Activated naive CD4-positive, alpha-beta T cell treated with anti-CD3 and anti-CD28 coated beads, Interleukin-2, amount 10 ng/mL, durations not matched to agents 7 days and 5 days (primary cell): ENCODE measurements at places on chromosomes 5 and 9.

DNA sequence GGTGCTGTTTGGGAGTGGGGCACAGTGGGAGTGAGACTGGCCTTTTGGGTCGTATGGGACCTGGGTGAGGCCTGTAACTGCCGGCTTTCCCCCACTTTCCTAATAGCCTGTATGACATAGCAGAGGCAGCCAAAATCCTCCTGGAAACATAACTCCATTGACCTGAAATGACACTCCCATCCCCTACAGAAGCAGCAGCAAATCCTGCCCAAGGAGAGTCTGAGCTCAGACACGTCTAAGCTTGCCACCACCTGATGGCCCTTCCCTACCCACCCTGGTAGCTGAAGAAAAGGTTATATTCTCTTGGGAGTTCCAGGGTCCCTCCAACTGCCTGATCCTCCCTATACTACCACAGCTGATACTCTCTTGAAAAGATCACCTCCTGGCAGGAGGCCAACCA is 179.8 kb upstream of the ARRDC3 start:
- no peaks in the 10 kb centered on the region for H3K4me1 ChIP-seq
- H3K27me3 ChIP-seq: no peaks in the 10 kb centered on the region
- no peak overlapping the region for H3K4me3 ChIP-seq

DNA sequence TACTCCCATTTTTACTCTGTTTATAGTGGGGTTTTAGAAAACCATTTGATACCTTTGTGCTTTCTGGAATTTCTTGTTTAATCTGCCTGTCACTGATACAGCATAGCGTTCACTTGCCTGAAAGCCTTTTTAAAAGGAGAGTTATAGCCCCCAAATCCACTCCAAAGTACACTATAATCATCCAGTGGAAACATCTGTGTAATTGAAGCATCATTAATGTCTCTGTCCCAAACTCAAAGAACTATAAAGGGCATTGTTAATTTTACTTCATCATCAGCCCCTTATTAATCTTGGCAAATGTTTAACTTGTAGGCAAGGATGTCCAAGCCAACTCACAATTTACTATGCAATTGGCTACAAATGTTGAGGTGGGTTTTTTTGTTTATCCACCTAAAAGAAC is 64.3 kb downstream of the TMEM252 start:
- no peaks in the 10 kb centered on the region for H3K36me3 ChIP-seq
- no peak overlapping the region for H3K27ac ChIP-seq
- no peak for DNase-seq

GRCh38 chr9:75869236-75869635 is 21.2 kb upstream of the PCSK5 start:
- peaks cover 3% of the 10 kb centered on the region for H3K4me1 ChIP-seq
- H3K27ac ChIP-seq: no peak overlapping the region
- no peak for DNase-seq
- H3K4me3 ChIP-seq: no peak overlapping the region

- H3K27ac ChIP-seq: no peak overlapping the region
- H3K4me3 ChIP-seq: no peak overlapping the region
- no peaks in the 10 kb centered on the region for H3K4me1 ChIP-seq
- DNase-seq: no peak
These were observed 244.4 kb upstream of the TUT7 start for GRCh38 chr9:86598411-86599239.

DNA sequence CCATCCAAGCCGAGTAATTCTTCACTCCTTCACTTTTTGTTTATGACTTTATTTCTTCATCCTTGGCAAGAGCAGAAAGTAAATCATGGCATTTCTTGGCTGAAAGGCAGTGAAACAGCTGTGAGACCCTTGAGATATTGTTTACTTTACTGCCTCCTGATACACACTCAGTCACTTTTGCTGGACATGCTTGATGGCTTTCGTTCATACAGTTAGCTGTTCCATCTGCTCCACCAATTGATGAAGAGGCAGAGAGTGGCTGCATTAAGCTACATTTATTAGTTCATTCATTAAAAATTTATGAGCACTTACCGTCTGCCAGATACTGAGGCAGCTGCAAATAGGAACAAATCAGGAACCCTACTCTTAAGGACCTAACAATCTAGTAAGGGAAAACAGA is 184.4 kb upstream of the OR13F1 start:
- H3K27me3 ChIP-seq: no peaks in the 10 kb centered on the region
- H3K27ac ChIP-seq: no peak overlapping the region
- DNase-seq: no peak

- no peak overlapping the region for H3K27ac ChIP-seq
- no peaks in the 10 kb centered on the region for H3K4me1 ChIP-seq
- H3K36me3 ChIP-seq: no peaks in the 10 kb centered on the region
- no peak for DNase-seq
These were observed 31.6 kb upstream of the PITX1 start for GRCh38 chr5:135065306-135066265.

DNA sequence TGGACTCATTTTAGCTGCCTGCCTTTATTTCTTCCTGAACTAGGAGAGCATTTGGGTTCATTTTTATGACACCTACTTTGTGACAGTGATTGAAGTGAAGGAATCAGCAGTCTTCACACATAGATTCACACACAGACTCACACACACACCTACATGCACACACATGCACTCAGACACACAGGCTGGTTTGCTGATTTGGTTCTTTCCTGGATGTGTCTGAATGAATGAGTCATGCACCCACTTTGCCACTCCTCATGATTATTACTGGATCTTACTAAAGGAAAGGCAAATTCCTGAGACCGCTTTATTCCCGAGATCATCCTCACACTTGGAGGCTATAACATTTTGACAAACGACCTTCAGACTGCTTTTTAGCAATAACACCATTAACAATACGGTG is 529.5 kb downstream of the AGTPBP1 start:
- no peak for DNase-seq
- H3K4me1 ChIP-seq: no peaks in the 10 kb centered on the region
- H3K27me3 ChIP-seq: peaks cover 5% of the 10 kb centered on the region
- no peak overlapping the region for H3K27ac ChIP-seq
- no peak overlapping the region for H3K4me3 ChIP-seq

GRCh38 chr9:95095641-95096355 is 221.7 kb downstream of the FANCC start:
- H3K4me3 ChIP-seq: no peak overlapping the region
- H3K27ac ChIP-seq: no peak overlapping the region
- H3K36me3 ChIP-seq: no peaks in the 10 kb centered on the region
- DNase-seq: no peak
- peaks cover 7% of the 10 kb centered on the region for H3K27me3 ChIP-seq
- H3K4me1 ChIP-seq: peaks cover 15% of the 10 kb centered on the region

GRCh38 chr9:75142202-75142601 is 53.9 kb downstream of the OSTF1 start:
- H3K27ac ChIP-seq: peak overlapping the region; percentile 24
- H3K36me3 ChIP-seq: peaks cover 84% of the 10 kb centered on the region
- H3K4me1 ChIP-seq: peaks cover 69% of the 10 kb centered on the region
- DNase-seq: no peak
- H3K4me3 ChIP-seq: no peak overlapping the region

GRCh38 chr5:57338068-57338867 is 144.3 kb downstream of the ACTBL2 start:
- no peaks in the 10 kb centered on the region for H3K36me3 ChIP-seq
- DNase-seq: peak; percentile 29
- H3K27ac ChIP-seq: no peak overlapping the region

DNA sequence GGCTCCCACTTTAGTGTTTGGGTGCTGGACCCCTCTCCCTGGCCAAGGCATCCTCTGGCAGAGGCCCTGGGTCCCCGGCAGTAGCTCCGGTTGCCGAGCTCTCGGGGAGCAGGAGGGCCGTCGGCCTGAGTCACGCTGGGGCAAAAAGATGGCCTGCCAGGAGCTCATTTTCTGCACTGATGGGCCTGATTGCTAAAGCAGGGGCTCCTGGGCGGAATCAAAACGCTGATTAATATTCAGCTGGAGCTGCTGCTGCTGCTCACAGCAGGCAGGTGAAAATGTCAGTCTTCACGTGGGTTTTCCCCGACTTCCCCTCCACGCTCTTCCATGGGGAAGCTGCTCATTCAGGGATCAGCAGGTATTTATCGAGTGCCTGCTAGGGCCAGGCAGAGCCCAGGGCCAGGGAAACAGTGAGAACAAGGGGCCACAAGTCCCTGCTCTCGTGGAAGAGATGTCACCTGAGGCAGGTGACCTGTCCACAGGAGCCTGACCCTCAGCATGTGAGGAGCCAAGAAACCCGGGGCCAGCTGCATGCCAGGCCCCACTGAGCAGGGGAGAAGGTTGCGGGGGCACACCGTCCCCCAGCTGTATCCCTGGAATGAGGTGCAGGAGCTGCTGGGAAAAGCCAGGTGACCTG is 22.1 kb downstream of the LAMC3 start:
- H3K4me1 ChIP-seq: no peaks in the 10 kb centered on the region
- no peaks in the 10 kb centered on the region for H3K36me3 ChIP-seq
- no peak overlapping the region for H3K4me3 ChIP-seq
- no peak overlapping the region for H3K27ac ChIP-seq
- DNase-seq: no peak

DNA sequence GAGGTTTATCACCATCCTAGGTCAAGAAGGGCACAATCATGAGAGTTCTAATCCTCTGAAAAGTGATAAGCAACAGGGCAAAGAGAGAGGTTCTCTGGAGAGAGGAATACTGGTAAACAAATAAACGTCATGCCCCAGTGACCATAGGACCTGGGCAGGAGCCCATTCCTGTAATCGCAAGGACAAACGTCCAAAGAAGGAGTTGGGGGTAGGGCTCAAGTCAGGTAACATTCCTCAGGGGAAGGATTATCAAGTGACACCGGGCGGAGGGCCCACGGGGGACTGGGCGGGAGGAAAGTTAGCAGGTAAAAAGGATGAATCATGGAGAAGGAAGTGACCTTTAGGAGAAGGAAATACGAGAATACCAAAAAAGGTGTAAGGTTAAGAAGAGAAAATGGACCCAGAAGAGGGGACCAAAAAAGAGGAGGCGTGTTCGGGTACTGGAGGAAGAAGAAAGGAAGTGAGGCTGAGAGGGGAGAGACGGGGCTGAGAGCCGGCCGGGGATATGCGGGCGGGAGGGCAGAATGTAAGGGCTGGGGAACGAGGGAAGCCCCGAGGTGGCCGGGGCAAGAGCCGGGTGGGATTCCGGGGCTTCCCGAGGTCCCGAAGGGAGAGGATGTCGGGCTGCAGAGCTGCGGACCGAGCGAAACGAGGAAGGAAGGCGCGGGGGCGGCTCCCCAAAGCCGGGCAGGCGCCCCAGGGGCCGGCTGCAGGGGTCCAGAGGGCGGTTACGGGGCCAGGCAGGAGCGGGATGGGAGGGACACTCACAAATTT is 583 bp downstream of the DIAPH1 start:
- H3K27me3 ChIP-seq: no peaks in the 10 kb centered on the region
- peaks cover 41% of the 10 kb centered on the region for H3K36me3 ChIP-seq
- DNase-seq: peak; percentile 63
- H3K4me3 ChIP-seq: peak overlapping the region; percentile 99

GRCh38 chr9:124835026-124835557 is 18.2 kb upstream of the WDR38 start:
- peaks cover 61% of the 10 kb centered on the region for H3K27me3 ChIP-seq
- H3K27ac ChIP-seq: no peak overlapping the region
- no peaks in the 10 kb centered on the region for H3K36me3 ChIP-seq

GRCh38 chr5:82749461-82749820 is 327.8 kb downstream of the TMEM167A start:
- H3K27me3 ChIP-seq: no peaks in the 10 kb centered on the region
- no peak for DNase-seq
- H3K4me3 ChIP-seq: no peak overlapping the region
- no peaks in the 10 kb centered on the region for H3K36me3 ChIP-seq
- H3K27ac ChIP-seq: no peak overlapping the region
- H3K4me1 ChIP-seq: peaks cover 20% of the 10 kb centered on the region

DNA sequence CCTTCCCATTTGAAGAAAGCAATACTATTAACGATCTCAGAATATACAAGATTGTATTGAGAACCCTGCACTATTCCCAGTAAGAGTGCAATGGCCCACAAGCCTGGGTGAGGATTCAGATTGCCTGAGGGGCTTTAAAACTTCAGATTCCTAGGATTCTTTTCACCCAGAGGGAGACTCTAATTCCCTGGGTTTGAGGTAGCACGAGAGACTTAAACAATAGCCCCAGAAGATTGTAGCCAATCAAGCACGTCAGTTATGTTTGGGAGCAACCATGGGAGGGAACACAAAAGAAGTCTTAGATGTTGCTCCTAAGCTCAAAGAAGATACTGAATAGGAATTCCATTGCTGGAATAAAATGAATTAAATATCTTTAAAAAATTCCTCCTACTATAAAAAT is 17.9 kb downstream of the MRPS27 start:
- no peak overlapping the region for H3K4me3 ChIP-seq
- peaks cover 23% of the 10 kb centered on the region for H3K4me1 ChIP-seq
- peaks cover 11% of the 10 kb centered on the region for H3K36me3 ChIP-seq
- no peaks in the 10 kb centered on the region for H3K27me3 ChIP-seq

DNA sequence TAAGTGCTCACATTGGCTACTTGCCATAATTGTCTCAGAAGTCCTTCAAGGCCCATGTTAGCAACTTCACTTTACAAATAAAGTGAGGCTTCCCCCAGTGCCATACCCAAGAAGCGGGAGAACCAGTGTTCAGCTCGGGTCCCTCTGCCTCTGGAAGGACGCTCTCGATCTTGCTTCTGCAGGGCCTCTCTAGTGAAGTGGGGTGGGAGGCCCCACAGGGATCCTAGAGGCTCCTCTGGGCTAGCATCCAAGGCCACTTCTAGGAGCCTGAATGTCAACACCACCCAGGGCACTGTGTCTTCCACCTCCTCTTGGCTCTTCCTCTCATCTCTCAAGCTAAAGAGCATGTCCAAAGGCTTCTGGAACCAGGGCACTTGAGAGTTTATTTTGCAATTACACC is 282.5 kb downstream of the GADD45G start:
- H3K27me3 ChIP-seq: peaks cover 18% of the 10 kb centered on the region
- H3K4me3 ChIP-seq: no peak overlapping the region
- DNase-seq: no peak
- no peaks in the 10 kb centered on the region for H3K4me1 ChIP-seq

GRCh38 chr5:111726986-111727385 is 30.0 kb downstream of the NREP start:
- no peaks in the 10 kb centered on the region for H3K27me3 ChIP-seq
- H3K27ac ChIP-seq: no peak overlapping the region
- H3K4me1 ChIP-seq: peaks cover 18% of the 10 kb centered on the region
- H3K36me3 ChIP-seq: peaks cover 8% of the 10 kb centered on the region
- H3K4me3 ChIP-seq: no peak overlapping the region
- no peak for DNase-seq

DNA sequence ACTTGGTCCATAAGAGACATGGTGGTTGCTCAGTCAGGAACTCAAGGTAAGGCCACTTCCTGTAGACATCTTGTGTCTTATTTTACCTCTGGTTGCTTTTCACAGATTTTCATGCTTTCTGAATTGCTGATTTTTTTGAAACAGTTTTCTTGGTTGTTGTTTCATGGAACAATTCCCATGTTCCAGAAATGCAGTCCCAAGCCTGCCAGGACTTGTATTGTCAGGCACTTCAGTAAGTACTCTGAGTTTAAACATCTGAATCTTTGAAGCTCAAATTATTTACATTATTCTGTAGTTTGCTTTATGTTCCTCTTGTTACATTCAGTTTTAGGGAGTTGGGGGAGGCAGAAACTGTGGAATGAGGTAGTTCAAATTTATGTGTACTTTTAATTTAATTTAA is 290.2 kb downstream of the DMRT2 start:
- H3K27me3 ChIP-seq: no peaks in the 10 kb centered on the region
- H3K4me3 ChIP-seq: no peak overlapping the region
- H3K4me1 ChIP-seq: peaks cover 4% of the 10 kb centered on the region
- H3K36me3 ChIP-seq: no peaks in the 10 kb centered on the region
- H3K27ac ChIP-seq: no peak overlapping the region
- no peak for DNase-seq

GRCh38 chr9:1005043-1005667 is 28.7 kb downstream of the DMRT3 start:
- H3K4me1 ChIP-seq: peaks cover 3% of the 10 kb centered on the region
- no peaks in the 10 kb centered on the region for H3K36me3 ChIP-seq
- peaks cover 13% of the 10 kb centered on the region for H3K27me3 ChIP-seq
- H3K4me3 ChIP-seq: no peak overlapping the region

GRCh38 chr5:174665347-174665746 is 59.0 kb upstream of the MSX2 start:
- no peak overlapping the region for H3K4me3 ChIP-seq
- H3K27me3 ChIP-seq: no peaks in the 10 kb centered on the region
- H3K36me3 ChIP-seq: no peaks in the 10 kb centered on the region
